ENCODE measurements at places on chromosomes 5 and 9.

DNA sequence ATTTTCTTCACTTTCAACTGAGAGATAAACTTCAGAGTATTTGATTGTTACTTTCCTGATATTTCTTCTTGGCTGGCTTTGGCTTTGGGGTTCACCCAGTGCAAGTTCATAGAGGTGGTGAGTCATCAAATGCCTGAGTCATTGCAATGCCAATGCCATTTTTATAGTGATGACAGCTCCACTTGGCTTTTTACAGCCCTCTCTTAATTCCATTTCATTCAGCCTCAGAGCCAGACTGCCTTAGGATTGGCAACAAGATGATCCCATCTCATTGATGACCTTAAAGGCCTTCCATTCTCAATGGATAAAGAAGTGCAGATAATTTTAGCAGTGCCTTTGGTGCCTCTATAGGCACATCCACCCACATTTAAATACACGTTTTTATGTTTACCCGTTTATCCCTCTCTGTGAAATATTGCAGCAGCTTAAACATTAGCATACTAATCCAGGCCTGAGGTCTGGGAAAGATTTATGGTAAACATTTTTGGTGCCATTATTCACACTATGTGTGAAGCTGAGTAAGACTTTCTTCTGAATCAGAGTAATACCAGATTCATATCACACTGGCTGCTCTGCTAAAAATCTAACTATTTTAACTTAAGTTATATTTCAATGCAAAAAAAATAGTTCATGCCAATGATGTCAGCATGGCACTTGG, 88.9 kb upstream of the TYRP1 start:
- no peak for DNase-seq
- no peaks in the 10 kb centered on the region for H3K4me1 ChIP-seq
- no peak overlapping the region for H3K4me3 ChIP-seq
- no peaks in the 10 kb centered on the region for H3K27me3 ChIP-seq

GRCh38 chr5:107466233-107466769, 204.4 kb downstream of the EFNA5 start:
- DNase-seq, result peak; percentile 42
- no peaks in the 10 kb centered on the region for H3K4me1 ChIP-seq

DNA sequence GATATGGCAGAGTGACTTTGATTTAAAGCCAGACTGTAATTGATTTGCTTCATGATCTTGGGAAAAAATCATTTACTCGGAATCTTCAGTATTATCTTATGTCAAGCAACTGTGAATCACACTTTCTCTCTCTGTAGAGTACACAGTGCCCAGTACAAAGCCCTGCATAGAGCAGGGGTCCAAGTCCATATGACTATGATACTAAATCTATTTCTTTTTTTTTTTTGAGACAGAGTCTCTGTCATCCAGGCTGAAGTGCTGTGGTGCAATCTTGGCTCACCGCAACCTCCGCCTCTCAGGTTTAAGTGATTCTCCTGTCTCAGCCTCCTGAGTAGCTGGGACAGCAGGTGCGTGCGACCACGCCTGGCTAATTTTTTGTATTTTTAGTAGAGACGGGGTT, 194.8 kb upstream of the SEMA6A start:
- no peak overlapping the region for H3K27ac ChIP-seq
- no peak overlapping the region for H3K4me3 ChIP-seq
- H3K27me3 ChIP-seq, result no peaks in the 10 kb centered on the region
- DNase-seq, result no peak

- H3K4me3 ChIP-seq, result no peak overlapping the region
- no peaks in the 10 kb centered on the region for H3K27me3 ChIP-seq
- H3K36me3 ChIP-seq, result peaks cover 5% of the 10 kb centered on the region
- no peak for DNase-seq
- no peak overlapping the region for H3K27ac ChIP-seq
Observed at GRCh38 chr9:92846662-92847145, 31.1 kb downstream of the ZNF484 start.

- no peak overlapping the region for H3K4me3 ChIP-seq
- no peaks in the 10 kb centered on the region for H3K4me1 ChIP-seq
- no peaks in the 10 kb centered on the region for H3K27me3 ChIP-seq
- no peak for DNase-seq
- no peak overlapping the region for H3K27ac ChIP-seq
Observed at GRCh38 chr5:24633715-24634325, 11.0 kb downstream of the CDH10 start.

- no peaks in the 10 kb centered on the region for H3K36me3 ChIP-seq
- DNase-seq, result no peak
- no peaks in the 10 kb centered on the region for H3K27me3 ChIP-seq
- no peak overlapping the region for H3K27ac ChIP-seq
- no peak overlapping the region for H3K4me3 ChIP-seq
Observed at GRCh38 chr5:146624179-146624578, 108.2 kb upstream of the GPR151 start.

GRCh38 chr9:21333226-21333625, 2.0 kb downstream of the KLHL9 start:
- DNase-seq, result no peak
- no peak overlapping the region for H3K27ac ChIP-seq
- H3K36me3 ChIP-seq, result no peaks in the 10 kb centered on the region

DNA sequence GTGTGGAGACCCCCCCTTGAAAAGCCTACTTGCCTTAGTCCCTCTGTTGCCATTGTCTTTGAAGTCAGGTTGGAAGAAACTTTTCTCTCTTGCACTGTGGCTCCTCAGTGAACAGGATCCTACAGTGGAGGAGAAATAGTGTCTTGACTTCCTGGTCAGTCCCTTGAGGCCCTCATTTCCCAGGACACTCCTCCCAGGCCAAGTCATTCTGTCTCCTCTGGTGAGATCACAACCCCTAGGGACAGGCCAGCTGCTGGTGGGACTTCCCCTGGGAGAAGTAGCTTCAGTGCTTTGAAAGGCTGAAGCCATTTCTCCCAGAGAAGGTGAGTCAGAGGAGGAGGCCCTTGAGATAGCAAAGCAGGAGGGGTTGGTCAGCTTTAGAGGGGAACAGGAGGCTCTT, 10.1 kb upstream of the GRIA1 start:
- no peak overlapping the region for H3K4me3 ChIP-seq
- H3K4me1 ChIP-seq, result no peaks in the 10 kb centered on the region
- H3K27me3 ChIP-seq, result no peaks in the 10 kb centered on the region
- DNase-seq, result no peak

- no peak overlapping the region for H3K4me3 ChIP-seq
- H3K4me1 ChIP-seq, result no peaks in the 10 kb centered on the region
- H3K27me3 ChIP-seq, result no peaks in the 10 kb centered on the region
- no peaks in the 10 kb centered on the region for H3K36me3 ChIP-seq
Observed at GRCh38 chr5:90803876-90804275, 245.3 kb downstream of the ADGRV1 start.

DNA sequence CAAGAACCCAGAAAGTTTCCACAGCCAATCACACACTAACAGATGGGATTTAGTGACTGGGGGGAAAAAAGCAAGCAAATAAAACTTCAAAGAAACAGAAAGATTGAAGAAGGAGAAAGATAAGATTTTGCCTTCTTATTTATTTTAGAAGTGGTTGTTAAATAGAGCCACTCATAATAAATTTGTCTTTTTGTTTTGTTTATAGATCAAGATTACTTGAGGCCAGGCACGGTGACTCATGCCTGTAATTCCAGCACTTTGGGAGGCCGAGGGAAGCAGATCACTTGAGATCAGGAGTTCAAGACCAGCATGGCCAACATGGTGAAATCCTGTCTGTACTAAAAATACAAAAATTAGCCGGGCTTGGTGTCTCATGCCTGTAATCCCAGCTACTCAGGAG, 94.9 kb upstream of the RANBP3L start:
- no peak overlapping the region for H3K4me3 ChIP-seq
- no peaks in the 10 kb centered on the region for H3K36me3 ChIP-seq
- H3K27me3 ChIP-seq, result no peaks in the 10 kb centered on the region

DNA sequence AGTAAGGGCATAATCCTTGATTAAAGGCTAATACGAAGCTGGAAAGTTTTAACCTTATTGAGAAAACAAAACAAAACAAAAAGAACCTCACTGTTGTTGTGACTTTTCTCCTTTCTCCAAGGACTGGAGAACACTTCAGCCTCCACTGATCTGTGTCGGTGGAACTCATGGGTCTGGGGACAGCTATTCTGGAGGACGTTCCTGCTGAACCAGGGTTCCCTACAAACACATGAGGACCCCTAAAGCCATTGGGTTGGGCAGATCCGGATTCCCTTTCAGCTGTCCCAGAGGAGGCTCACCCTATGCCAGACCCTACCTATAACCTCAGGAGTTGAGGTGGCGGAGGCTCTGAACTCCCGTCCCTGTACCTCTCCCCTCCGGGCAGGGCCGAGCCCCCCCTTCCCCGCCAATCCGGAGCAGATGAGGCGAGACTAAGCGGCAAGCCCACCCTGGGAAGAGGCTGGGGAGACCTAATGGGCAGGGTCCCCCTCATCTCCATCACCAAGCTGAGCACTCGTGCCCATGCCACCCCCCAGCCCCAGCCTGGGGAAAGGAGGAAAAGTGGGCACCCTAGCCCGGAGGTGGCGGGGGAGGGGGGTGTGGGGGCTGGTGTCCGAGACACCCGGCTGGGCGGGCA, 1.6 kb upstream of the TCF7 start:
- H3K27ac ChIP-seq, result peak overlapping the region; percentile 48
- H3K4me3 ChIP-seq, result no peak overlapping the region
- no peaks in the 10 kb centered on the region for H3K27me3 ChIP-seq
- H3K36me3 ChIP-seq, result no peaks in the 10 kb centered on the region
- DNase-seq, result no peak

DNA sequence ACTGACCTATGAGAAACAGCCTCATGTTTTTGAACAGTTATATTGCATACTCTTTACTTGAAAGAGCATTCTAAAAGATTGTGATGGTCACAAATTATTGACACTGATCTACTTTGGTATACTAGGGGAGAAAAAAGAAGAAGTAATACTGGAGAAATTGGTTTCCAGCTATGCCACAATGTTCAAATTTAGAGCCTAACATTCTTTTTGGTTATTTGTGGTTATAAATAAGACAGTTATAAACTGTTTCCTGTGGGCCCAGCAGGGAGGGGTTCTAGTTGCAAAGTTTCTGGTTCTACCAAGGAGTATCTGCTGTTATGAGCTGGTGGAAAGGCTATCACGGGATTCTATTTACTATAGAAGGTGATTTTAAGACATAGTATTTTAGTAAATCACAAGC, 4.8 kb downstream of the CWC27 start:
- H3K27ac ChIP-seq, result no peak overlapping the region
- H3K4me1 ChIP-seq, result no peaks in the 10 kb centered on the region
- H3K4me3 ChIP-seq, result no peak overlapping the region
- DNase-seq, result no peak
- H3K36me3 ChIP-seq, result peaks cover 14% of the 10 kb centered on the region
- H3K27me3 ChIP-seq, result no peaks in the 10 kb centered on the region

GRCh38 chr9:113879911-113880310, 3.8 kb downstream of the ZNF618 start:
- no peaks in the 10 kb centered on the region for H3K36me3 ChIP-seq
- DNase-seq, result no peak
- peaks cover 3% of the 10 kb centered on the region for H3K4me1 ChIP-seq
- H3K27ac ChIP-seq, result peak overlapping the region; percentile 51

DNA sequence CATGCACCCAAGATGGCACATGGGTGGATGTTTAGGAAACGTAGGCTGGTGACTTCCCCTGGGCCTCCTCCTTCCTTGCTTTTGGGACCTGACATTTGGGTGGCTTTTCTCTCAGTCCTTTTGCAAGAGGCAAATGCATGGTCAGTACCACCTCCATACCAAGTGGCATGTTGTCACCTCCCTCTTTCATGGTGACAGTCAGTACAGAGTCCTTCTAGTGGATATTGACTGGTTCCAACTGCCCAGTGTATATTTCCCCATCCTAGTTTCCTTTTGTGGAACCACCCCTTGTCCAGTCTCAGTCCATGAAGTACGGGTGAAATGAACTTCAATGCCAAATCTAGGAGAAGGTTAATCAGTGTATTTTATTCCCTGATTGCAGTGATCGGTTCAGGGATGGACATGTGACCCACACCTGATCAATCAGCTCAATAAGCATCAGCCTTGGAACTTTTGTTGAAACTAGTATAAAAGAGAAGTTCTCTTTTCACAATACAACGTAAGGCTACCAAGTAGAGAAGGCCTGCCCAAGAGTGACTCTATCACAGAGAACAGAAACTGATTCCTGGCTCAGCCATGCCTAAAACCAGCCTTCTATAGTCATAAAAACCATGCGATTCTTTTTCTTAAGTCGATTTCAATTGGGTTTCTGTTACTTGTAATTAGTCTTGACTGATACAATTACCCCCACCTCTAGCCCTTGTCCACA, 143.4 kb upstream of the KLF9 start:
- no peak for DNase-seq
- no peaks in the 10 kb centered on the region for H3K27me3 ChIP-seq
- H3K4me1 ChIP-seq, result peaks cover 7% of the 10 kb centered on the region
- H3K27ac ChIP-seq, result no peak overlapping the region
- H3K4me3 ChIP-seq, result no peak overlapping the region
- H3K36me3 ChIP-seq, result no peaks in the 10 kb centered on the region

- H3K4me1 ChIP-seq, result no peaks in the 10 kb centered on the region
- H3K27me3 ChIP-seq, result no peaks in the 10 kb centered on the region
- no peaks in the 10 kb centered on the region for H3K36me3 ChIP-seq
Observed at GRCh38 chr5:5473226-5473625, 50.7 kb downstream of the ICE1 start.

GRCh38 chr5:104845541-104845940, 1283.0 kb upstream of the NUDT12 start:
- H3K27ac ChIP-seq, result no peak overlapping the region
- no peak for DNase-seq
- H3K36me3 ChIP-seq, result no peaks in the 10 kb centered on the region
- H3K4me3 ChIP-seq, result no peak overlapping the region

GRCh38 chr9:128163027-128163515, 3.0 kb downstream of the BBLN start:
- H3K27ac ChIP-seq, result no peak overlapping the region
- no peaks in the 10 kb centered on the region for H3K4me1 ChIP-seq
- H3K36me3 ChIP-seq, result peaks cover 4% of the 10 kb centered on the region
- H3K27me3 ChIP-seq, result no peaks in the 10 kb centered on the region
- no peak overlapping the region for H3K4me3 ChIP-seq

DNA sequence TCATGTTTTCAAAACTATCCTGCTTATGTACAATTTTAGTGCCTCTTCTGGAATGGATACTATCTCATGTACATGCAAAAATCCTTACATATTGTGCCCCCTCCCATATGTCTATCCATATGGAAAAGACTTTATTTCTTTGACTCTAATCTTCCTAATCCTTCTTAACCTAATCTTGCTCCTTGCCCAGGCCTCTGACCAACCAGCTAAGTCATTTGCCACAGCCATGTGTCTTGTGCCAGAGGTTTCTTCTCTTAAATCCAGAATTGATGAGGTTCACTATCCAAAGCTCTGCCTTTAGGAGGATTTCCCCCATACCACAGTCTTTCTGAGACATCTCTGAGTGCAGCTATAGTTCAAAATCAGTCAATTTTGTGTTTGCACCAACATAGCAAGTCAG, 68.9 kb upstream of the RNF180 start:
- no peaks in the 10 kb centered on the region for H3K4me1 ChIP-seq
- no peaks in the 10 kb centered on the region for H3K36me3 ChIP-seq
- no peak overlapping the region for H3K27ac ChIP-seq
- no peak for DNase-seq
- no peaks in the 10 kb centered on the region for H3K27me3 ChIP-seq

- H3K27me3 ChIP-seq, result no peaks in the 10 kb centered on the region
- no peaks in the 10 kb centered on the region for H3K36me3 ChIP-seq
- no peak overlapping the region for H3K4me3 ChIP-seq
- DNase-seq, result no peak
- no peaks in the 10 kb centered on the region for H3K4me1 ChIP-seq
- H3K27ac ChIP-seq, result no peak overlapping the region
Observed at GRCh38 chr9:122860319-122861142, 32.1 kb upstream of the PDCL start.
